Stimulated activated CD8-positive, alpha-beta memory T cell treated with anti-CD3 and anti-CD28 coated beads, Interleukin-4, amount 100 ng/mL, for 4 hours (primary cell): ENCODE measurements at places on chromosomes 5 and 9.
A peak's percentile ranks its signal among the peaks of the same experiment; 100 is the strongest.

GRCh38 chr9:80175286-80176150 lies 603.8 kb downstream of the TLE4 start:
- no peak for DNase-seq

DNA sequence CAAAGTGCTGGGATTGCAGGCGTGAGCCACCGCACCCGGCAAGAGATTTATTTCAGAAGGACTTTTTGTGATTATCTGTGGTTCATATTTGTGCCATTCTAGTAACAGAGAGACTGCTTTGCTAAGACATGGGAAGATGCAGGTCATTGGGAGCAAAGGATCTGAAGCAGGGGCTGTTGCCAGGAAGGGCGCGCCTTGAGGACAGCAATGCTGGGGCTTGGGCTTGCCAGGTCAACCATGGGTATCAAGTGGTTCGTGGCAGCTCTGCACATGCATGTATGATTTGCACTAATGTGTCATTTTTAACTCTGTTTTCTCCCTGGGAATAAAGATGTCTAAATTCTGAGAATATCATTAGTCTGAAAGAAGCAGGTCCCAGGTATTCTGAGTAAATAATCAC lies 17.0 kb downstream of the ADAMTS2 start:
- DNase-seq = no peak

GRCh38 chr9:94081435-94081834 lies 2.8 kb upstream of the PTPDC1 start:
- DNase-seq = no peak

- DNase-seq = no peak
These were observed 18.8 kb downstream of the FTMT start for GRCh38 chr5:121870489-121870888.

GRCh38 chr9:137295238-137295811 lies 6.7 kb downstream of the NRARP start:
- DNase-seq = no peak

GRCh38 chr5:16455668-16456067 lies 9.9 kb downstream of the ZNF622 start:
- DNase-seq = no peak

DNA sequence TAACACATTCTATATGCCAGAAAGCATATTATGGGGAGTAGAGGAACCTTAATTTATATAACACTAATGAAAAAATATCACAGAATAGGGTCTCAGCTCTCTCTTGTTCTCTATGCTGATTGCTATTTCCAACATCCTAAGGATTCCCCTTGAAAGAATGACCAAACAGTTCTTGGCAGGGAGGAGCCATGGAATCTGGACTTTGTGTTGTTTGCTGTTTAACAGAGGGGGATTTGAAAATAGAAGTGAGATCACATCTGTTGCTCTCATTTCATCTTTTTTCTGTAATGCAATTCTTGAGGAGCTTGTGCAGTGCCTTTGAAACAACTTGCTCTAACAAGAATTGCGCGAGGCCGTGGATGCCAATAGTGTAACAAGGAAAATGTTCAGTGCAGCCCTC lies 755.3 kb downstream of the TLE1 start:
- DNase-seq = no peak

DNA sequence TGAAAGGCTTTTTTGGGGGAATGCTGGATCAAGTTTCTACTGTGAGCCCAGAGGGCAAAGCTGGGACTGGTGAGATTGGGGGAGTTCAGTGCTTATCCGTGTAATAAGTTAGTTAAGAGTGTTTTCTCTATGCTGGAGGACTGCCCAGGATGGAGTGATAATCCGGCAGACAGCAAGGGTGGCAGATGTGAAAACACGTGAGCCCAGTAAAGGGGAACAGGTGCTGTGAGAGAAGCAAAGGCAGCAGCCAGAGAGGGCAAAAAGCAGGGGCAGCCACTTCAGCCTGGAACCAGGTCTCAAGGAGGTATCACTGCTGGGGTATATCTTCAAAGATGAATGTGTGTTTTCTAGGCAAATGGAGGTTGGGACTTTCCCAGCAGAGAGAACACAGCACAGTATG lies 53.9 kb downstream of the GALNT10 start:
- no peak for DNase-seq

GRCh38 chr9:130285271-130285670 lies 19.7 kb downstream of the HMCN2 start:
- no peak for DNase-seq

GRCh38 chr5:35852084-35852734 lies 4.5 kb upstream of the IL7R start:
- DNase-seq = peak; percentile 24

- no peak for DNase-seq
These were observed 554.0 kb upstream of the ARRDC3 start for GRCh38 chr5:91937121-91937520.

DNA sequence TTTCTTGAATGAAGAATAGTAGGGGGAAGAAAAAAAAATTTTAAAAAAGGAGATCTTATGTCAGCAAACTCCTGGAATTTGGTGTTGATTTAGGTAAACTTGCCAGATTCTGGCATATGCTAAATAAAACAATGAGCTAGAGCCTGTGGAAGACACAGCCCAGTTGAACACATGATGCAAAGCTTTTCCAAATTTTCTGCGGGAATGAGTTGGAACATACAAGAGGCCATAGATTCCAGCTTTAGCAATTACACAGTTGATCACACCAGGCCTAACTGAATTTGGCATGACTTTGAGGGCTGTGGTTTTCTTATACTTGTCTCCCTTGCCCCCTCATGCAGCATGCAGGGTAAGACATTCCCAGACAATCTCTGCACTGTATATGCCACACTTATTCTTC lies 297.0 kb downstream of the SH3GL2 start:
- DNase-seq = no peak

GRCh38 chr9:122978601-122979000 lies 37.8 kb downstream of the RABGAP1 start:
- no peak for DNase-seq

DNA sequence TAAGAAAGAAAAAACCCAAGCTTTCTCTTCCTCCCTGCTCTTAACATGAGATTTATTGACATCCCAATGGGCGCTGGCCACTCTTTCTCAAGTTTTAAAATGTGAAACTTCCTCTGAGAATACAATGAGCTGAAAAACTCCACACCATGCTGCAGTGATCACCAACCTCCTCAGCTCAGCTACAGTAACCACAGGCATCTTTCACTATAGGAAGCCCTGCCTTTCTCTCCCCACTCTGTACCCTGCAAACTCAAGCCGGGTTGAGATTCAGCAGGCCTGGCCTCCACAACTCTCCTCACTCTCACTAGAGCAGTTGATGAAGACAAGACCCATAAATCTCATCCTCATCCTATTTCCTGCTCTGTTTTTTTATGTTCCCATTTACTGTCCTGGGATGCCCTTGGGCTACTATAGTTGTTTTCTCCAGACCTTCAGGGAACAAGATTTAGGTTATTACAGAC lies 48.3 kb downstream of the SH3TC2 start:
- DNase-seq = no peak

DNA sequence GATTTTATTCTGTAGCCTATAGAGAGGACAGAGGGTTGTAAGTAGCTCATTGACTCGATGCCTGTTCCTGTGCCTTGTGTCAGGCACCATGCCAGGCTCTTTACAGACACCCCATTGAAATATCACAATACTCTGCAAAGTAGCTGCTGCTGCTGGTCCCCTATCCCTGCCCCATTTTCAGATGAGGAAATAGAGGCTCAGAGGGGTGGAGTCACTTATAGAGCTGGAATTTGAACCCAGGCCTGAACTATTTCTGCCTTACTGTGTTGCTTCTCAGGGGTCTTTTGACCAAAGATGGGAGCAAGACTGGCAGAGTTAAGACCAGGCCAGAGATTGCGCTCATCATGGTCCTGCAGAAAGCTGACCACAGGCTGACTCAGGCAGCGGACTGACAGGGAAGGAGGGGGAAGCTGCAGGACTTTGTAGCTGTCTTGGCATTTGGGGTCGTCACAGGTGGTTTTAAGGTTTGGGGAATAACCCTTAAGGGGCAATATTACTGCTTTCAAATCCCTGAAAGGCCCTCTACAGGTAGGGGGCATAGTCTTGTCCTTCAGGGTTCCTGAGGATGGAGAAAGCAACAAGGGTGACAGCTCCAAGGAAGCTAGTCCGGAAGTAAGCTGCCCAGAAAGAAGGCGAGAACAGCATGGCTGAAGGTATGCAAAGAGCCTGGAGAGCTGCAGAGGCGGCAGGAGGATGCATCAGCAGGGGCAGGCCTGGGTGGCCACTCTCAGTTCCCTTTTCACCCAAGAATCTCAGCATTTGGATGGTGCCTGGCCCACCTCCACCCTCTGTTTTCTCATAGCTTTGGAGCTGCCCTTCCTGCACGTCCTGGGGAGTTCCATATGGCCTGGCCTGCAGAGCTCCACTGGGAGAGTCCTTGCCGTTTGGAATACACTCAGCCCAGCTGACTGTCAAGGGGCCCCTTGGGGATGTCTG lies 18.3 kb upstream of the NDST1 start:
- DNase-seq = no peak

DNA sequence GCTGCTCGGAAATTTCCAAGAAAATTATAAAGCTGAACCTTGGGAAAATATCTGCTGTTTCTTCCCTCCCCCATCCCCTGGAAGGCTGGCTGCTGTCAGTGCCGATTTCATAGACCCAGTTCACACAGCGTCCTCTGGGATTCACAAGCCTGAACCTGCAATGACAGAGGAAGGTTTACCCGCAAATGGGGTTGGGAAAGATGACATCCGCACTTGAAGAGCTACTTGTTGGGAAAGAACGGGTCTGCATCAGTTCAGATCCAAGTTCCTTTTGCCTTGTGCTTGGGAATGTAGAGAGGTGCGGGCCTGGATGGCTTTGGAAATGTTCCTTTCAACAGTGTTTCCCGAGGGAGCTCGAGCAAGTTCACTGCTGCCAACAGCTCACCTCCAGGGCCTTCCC lies 13.9 kb downstream of the PCDH12 start:
- no peak for DNase-seq

- DNase-seq = no peak
These were observed 6.2 kb downstream of the REEP5 start for GRCh38 chr5:112915831-112916230.

DNA sequence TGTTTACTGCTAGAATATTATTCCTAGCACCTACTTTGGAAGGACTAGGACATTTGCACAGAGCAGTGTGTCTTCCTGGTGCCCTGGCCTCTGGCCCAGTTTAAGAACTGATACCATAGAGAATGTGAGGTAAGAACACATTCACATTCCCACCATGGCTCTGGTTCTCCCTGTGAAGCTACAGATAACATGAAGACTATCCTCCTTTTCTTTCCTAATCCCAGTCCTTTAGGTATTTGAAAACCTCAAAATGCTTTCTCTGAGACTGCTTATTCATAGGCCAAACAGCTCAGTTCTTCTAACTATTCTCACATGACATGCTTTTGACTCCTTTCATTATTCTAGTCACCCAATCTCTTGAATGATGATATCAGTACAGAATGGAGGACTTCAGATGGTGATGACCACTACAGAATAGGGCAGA lies 11.9 kb downstream of the FAM219A start:
- no peak for DNase-seq

DNA sequence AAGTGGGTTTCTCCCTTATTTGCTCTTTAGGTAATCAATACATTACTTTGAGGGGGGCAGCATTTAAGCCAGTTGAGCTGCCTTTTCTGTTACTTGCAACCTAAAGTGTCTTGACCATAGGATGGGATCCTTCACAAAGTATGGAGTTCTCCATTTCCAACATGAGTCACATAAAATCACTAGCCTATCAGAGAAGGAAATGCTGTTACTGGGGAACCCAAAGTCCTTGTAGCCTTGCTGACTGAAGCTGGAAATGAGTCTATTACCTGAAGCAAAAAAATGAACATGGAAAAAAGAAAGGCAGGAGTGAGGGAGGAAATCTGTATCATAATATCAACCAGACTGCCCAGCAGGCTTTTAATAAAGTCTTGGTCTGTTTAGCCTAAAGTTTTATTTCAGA lies 42.8 kb upstream of the SLIT3 start:
- DNase-seq = no peak

- DNase-seq = no peak
These were observed 28.8 kb upstream of the IER5L start for GRCh38 chr9:129206905-129207304.

- DNase-seq = no peak
These were observed 78.8 kb downstream of the GIN1 start for GRCh38 chr5:103041071-103041676.

- no peak for DNase-seq
These were observed 57.9 kb downstream of the PRRT1B start for GRCh38 chr9:131603199-131603598.

DNA sequence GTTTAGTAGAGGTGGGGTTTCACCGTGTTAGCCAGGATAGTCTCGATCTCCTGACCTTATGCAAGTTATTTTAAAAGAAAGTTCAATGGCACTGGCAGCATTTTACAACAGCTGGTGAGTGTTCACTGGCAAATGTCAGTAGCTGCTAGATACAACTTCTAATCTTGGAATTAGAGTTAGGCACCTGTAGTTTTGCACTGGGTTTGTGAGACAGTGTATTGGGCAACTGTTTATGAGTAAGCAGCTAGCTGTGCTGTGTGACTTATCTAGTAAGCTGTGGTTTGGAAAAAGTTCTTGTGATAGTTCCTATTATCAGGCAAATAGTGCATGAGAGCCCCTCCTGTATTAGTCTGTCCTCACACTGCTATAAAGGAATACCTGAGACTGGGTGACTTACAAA lies 61.5 kb downstream of the UBE2QL1 start:
- no peak for DNase-seq

DNA sequence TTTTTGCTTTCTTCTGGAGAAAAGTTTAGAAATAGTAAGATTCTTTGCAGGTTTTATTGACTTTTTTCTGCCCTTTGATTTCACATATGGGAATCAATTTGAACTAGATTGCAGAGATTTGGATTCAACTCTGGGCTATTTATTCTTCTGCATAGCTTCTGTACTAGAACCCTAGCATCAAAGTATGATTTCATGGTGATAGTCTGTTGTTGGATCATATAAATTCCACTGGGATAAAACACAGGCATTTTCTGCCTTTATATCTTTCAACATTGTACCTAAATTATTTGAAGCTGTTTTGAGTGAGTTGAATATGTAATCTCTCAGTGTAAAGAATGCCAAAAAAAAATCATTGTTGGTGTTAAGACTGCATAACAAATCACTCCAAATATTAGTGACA lies 458.4 kb upstream of the MPDZ start:
- no peak for DNase-seq

- DNase-seq = no peak
These were observed 507.3 kb upstream of the TNC start for GRCh38 chr9:115625251-115625650.

GRCh38 chr9:96274939-96275338 lies 27.0 kb downstream of the HSD17B3 start:
- DNase-seq = no peak

- DNase-seq = no peak
These were observed 322.9 kb upstream of the RPS23 start for GRCh38 chr5:82601077-82601476.

- DNase-seq = no peak
These were observed 264.7 kb downstream of the ACTL7B start for GRCh38 chr9:108591121-108591520.

DNA sequence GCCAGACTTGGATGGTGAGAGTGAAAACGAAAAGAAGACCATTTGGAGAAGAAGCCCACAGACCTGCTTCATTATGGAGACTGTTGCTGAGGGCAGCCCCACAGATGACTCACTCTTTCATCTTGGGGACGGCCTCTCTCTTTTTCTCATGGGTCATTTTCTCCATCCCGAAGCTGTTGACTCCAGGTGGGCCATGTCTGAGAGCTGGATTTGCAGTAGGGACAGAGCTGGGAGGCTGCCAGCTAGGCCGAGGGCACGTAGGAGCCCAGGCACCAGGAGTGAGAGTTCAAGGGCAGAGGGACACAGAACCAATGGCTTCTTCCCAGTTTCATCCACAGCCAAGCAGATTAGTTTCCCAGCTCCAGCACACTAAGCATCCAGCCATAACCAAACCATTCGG lies 92.4 kb downstream of the S1PR3 start:
- DNase-seq = no peak
